AG08395 (cell line): ENCODE measurements at places on chromosomes 16 and 17.

- DNase-seq: peak; percentile 24
Observed at GRCh38 chr17:76153640-76154039, 12.6 kb upstream of the FOXJ1 start.

DNA sequence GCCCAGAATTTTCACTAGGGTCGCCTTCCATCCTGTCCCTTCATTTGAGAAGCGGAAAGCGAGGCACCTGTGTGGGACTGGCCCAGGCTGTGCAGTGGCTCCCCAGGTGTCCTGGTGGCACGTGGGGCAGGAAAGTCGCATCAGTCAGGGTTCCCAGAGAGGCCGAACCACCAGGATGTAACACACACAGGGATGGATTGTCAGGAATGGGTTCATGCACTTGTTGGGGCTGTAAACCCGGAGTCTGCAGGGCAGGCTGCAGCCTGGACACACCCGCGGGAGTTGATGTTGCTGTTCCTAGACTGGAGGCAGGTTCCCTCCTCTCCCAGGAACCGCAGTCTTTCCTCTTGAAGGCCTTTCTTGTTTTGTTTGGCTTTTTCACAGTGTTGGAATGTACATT is 30.7 kb upstream of the RPTOR start:
- DNase-seq: peak; percentile 22

GRCh38 chr17:62892061-62892675 is 73.9 kb upstream of the TANC2 start:
- DNase-seq: no peak

GRCh38 chr17:13569398-13570123 is 32.2 kb downstream of the HS3ST3A1 start:
- DNase-seq: no peak

DNA sequence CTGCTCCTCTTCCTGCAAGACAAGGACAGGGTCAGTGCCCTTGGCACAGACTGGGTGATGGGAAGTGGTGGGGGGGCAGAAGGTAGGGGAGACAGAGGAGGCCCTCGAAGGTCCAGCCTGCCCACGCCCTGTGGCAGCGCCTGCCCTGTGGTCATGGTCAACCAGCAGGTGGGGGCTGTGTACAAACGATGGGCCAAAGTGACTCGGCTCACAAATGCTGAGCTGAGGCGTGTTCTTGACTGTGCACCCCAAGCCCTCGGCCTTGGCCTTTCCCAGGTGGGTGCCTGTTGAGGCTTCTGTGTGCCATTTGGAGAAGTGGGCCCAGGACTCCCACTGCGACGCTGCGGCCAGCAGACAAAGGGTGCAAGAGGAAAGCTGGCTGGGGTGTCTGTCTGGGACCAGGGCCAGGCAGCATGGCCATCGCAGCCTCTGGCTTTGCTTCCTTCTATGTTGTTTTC is 22.6 kb downstream of the MXRA7 start:
- peak; percentile 41 for DNase-seq

- no peak for DNase-seq
Observed at GRCh38 chr17:41254861-41255260, 323 bp upstream of the KRTAP9-9 start.
